Activated CD8-positive, alpha-beta memory T cell treated with anti-CD3 and anti-CD28 coated beads, Interleukin-2, amount 10 ng/mL, durations not matched to agents 7 days and 5 days (primary cell): ENCODE measurements at places on chromosomes 2 and 18.

DNA sequence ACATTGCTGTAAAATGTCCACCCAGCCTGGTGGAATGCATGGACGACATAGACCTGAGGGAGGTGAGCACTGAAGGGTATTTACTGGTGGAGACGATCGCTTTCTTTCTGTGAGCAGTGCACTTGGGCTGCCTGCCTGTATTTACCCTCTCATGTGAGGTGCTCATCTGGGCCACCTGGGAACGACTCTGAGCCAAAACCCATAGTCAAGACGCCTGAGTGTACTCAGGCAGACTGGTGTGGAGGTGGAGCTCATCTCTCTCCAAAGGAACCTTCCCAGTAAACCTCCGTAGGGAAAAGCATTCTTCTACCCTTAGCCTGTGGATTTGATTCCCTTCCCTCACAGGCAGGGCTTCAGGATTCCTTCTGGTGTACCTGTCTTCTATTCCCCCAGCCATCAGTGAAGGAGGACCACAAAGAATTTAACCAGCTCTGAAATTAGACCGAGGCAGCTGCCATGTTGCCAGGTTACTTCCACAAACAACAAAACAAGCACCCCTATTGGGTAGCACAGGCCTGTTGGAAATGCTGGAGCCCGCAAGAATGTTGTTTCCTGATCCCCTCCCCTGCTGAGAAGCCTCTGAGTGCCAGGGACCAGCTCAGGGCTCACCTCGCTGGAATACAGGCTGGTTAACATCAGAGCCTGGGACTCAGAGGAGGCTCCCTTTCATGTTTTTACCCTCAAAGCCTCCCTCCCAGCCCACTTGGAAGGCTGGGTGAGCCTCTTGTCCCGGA is 47.5 kb upstream of the TXNDC2 start:
- DNase-seq = no peak

- DNase-seq = peak; percentile 32
Observed at GRCh38 chr2:72992734-72993102, 75.4 kb downstream of the EMX1 start.

- DNase-seq = no peak
Observed at GRCh38 chr2:85956646-85957039, 67.9 kb upstream of the ST3GAL5 start.

GRCh38 chr2:199019898-199020507 is 437.7 kb downstream of the SATB2 start:
- DNase-seq = no peak

- no peak for DNase-seq
Observed at GRCh38 chr2:227234429-227234828, 70.0 kb downstream of the COL4A3 start.

- no peak for DNase-seq
Observed at GRCh38 chr2:133705287-133705686, 137.0 kb upstream of the NCKAP5 start.

DNA sequence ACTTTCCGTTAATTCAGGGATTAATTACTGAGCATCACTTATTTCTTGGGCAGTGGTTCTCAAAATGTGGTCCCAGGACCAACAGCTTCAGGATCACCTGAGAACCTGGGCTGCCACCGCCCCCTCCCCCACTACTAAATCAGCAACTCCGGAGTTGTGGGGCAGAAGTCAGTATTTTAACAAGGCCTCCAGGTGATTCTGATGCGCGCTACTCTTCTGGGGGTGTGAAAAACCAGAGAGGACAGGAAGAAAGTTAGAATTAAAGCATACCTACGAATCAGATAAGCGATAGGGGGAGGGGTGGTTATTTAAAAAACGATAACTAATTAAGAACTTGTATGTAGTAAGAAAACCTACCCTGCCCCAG is 319 bp downstream of the ZSCAN30 start:
- peak; percentile 61 for DNase-seq

- DNase-seq = no peak
Observed at GRCh38 chr18:73261923-73262322, 394.1 kb upstream of the NETO1 start.

DNA sequence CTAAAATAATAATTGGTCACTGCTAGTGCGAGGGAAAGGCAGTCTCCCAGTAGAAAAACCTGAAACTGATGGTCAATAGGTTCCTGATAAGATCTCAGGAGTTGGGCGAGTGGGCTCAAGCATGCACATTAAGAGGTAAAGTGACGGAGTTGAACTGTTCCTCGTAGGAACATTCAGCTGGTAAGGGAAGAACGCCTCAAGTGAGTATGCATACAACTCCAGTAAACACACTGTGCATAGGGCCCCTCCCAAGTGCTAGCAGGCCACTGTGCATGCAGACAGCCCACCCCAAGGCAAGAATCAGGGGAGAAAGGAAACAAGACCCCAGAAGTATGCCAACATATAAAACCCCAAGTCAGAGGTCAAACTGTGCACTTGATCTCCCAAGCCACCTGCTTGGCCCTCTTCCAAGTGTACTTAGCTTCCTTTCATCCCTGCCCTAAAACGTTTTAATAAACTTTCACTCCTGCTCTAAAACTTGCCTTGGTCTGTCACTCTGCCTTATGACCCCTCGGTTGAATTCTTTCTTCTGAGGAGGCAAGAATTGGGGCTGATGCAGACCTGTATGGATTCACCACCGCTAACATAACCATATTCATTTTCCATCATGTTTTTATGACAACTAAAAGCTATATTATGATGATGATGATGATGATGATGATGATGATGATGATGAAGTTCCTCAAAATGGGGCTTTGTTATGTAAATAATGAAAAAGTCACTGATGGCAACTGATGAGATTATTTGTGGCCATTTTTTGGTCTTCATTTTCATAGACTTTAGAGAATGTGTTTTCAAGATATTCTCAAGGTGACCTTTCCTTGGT is 118.0 kb upstream of the RAB27B start:
- DNase-seq = no peak

GRCh38 chr2:177464549-177464948 is 72.0 kb downstream of the AGPS start:
- DNase-seq = no peak

DNA sequence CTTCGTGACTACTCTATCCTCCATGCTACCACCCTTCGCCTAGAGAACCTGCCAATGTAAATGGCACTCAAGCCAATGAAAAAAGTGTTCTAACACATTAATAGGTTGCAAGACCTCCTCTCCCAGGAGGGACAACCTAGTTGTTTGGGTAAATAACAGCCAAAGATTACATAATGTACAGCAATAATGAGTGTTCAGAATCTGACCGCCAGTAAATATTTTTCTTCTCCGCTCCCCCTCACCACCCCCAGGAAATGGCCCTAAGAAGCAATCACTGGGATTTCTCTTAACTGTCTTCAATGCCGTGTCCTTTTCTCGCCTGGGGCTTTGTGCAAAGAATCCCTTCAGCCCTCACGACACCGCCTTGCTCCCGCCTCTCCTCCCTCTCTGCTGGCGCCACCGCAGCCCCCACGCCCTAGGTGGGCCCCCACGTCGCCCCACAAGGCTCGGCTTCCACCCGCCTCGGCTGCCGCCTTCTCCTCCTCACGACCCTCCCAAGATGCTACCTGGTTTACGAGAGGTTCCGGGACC is 458 bp downstream of the HYCC2 start:
- no peak for DNase-seq

GRCh38 chr18:79459946-79460480 is 64.3 kb downstream of the NFATC1 start:
- DNase-seq = no peak

GRCh38 chr18:22302144-22302543 is 115.6 kb downstream of the CTAGE1 start:
- DNase-seq = no peak

DNA sequence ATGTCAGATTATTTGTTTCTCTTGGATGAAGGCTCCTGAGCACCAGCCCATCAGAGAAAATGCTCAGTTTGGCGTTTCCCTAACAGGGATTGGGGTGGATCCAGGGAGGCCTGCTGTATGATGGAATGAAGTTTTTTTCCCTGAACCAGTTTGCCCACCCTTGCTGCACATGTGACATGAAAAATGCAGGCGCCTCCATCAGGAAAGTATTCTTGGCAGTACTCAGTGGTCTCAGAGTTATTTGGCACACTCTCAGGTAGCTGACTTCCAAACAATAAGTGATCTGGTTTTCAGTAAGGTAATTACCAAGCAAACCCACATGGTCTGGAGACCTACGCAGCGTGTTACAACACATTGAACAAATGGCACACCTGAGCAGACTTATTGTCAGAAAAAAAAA is 254.9 kb downstream of the PAX3 start:
- DNase-seq = no peak

- peak; percentile 83 for DNase-seq
Observed at GRCh38 chr2:113169002-113169530, 4.7 kb upstream of the PSD4 start.

GRCh38 chr2:59314031-59314766 is 1073.1 kb upstream of the FANCL start:
- DNase-seq = no peak

- DNase-seq = no peak
Observed at GRCh38 chr2:166449439-166449838, 44.6 kb downstream of the SCN7A start.

DNA sequence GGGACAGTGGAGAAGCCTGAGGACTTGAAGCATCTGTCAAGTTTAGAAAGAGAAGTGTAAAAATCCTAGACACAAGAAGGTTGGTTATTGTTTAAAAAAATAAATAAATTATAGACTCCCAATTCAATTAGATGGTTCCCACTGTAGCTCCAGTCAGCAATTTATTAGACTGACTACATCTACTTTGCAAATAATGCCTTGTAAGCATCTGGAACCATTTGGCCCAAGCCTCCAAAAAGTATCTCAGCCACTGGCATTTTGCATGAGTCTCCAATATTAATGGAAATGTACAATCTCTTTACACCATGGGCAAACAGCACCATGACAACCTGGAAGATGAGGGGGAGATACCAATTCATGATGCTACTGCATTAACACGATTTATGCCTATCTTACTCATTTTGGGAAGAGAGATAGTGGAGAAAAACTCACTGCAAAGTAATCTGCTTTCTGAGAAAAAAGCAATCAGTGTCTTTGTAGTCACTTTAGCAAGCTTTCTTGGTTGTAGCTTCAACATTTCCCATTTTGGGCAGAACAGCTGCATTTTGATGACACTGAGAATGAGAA is 2.8 kb downstream of the NYAP2 start:
- no peak for DNase-seq

- no peak for DNase-seq
Observed at GRCh38 chr18:75360215-75360614, 67.3 kb downstream of the SMIM21 start.

DNA sequence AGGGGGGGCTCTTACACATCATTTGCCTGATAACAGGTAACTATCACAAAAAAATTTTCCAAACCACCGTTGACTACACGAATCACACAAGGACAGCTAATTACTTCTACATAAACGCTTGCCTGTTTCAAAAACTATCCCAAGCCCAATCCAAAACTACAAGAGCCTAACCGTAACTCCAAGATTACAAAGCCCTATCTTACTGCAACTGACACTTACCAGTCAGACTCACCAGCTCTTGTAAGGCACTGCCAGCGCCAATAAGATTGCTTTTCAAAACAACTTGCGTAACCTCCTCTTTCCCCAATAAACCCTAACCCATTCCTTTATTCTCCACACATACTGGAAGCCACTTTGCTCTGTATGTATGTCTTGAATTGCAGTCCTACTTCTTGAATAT is 148.4 kb downstream of the NBAS start:
- DNase-seq = no peak

GRCh38 chr2:64277101-64277849 is 133.1 kb upstream of the PELI1 start:
- DNase-seq = no peak

DNA sequence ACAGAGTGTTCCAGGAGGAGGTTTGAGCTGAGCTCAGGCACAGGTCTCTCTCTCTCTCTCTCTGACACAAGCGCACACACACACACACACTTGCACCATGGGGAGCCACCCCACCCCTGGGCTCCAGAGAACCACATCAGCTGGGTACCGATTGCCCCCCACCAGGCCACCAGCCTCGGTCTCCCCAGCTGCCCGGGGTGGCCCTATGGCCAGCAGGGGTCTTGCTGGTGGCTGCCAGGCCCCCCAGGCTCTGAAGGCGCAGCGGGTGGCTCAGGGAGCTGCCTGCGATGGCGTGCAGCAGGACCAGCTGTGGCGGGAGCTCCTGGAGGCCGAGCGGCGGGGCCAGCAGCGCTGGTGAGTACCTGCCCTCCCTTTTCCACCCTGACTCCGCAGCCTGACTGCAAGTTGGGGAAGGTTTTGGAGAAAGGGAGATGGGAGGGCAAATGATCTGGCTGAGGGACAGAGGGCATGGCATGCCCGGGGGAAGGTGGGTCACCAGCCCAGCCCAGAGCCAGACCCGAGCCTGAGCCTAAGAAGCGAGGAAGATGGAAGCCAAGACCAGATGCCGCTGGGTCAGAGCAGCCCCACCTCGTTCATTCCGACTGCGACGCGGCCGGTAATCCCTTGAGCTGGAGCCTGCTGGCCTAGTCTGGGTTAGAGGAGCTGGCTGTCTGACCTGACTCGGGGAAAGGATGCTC is 21.9 kb upstream of the SLC66A3 start:
- DNase-seq = no peak

DNA sequence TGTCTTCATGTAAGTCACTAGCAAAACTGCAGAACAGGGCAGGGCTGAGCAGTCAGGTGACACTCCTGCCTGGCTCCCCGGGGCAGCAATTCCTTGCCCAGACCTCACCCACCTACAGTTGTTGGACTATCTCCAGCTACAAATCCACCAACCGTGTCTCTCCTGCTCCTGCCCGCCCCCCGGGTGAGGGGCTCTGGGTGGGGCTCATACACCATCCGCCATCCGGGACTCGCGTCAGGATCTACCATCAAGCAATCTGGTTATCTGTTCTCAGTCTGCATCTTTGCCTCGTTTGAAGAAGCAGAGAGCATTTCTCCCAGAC is 13.5 kb upstream of the GLI2 start:
- no peak for DNase-seq

- peak; percentile 14 for DNase-seq
Observed at GRCh38 chr2:232698556-232699091, 1.5 kb downstream of the GIGYF2 start.

DNA sequence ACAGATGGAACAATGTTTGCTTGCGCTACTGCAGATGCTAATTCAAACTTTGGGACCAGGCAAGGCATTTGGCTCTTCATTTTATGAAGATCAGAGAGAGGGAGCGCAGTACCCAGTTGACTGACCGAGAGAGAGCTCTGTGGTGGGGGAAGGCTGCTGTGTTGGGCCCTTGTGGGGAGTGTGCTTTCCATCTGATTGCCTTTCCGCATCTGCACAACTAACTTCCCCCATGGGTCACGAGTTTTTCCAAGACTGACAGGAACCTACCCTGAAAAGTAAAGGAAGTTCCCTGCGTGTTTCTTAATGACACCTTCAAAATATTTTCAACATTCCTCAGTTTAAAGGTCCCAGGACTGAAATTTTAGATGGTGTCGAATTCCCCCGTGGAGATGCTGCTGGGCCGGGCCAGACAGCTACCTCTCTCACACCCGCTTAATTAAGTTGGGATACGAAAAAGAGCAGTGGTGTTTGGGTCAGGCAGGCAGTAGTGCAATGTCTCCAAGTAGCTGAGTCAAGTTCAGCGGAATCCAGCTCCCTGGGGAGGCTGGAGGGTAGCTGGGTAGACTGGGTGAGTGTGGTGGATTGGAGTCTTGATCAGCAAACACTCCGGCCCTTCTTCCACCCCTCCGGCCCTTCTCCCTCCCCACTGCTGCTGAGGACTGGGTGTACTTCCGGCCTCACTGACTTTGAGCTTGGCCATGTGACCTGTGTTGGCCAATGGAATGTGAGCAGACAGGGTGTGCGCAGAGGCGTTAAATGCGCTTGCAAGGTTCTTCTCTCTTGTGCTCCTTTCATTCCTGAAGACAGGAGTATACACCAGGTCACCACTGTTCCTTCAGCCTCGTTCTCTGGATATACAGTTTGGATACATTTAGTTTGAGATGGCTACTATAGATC is 2.3 kb upstream of the ARHGAP25 start:
- peak; percentile 37 for DNase-seq

GRCh38 chr2:122532481-122532880 is 777.0 kb downstream of the TSN start:
- no peak for DNase-seq
